Nasal cavity respiratory epithelium epithelial cell of viscerocranial mucosa (primary cell): ENCODE measurements at places on chromosomes 5 and 9. TPM values are rescaled to one million over a fixed set of nuclear protein-coding genes. Genes with fewer than 3 reads are reported as not detected.

FAM153A gene
- under 0.01 and 1.6 TPM in 2 replicates for total RNA-seq

GRM6 gene
- not detected in 2 replicates for total RNA-seq

PCDHA2 gene
- under 0.01 TPM in 1 of 2 replicates, not detected in the other for total RNA-seq

SH3GL2 gene
- under 0.01 TPM in 2 replicates for total RNA-seq

ENTREP1 gene
- 0.68 and 1.4 TPM in 2 replicates for total RNA-seq

CD274 gene
- total RNA-seq: 20.2 and 56.0 TPM in 2 replicates

CD14 gene
- 1.4 and 6.6 TPM in 2 replicates for total RNA-seq

KIF12 gene
- total RNA-seq: under 0.01 and 0.78 TPM in 2 replicates

OR2S2 gene
- not detected in 2 replicates for total RNA-seq

TMEM174 gene
- not detected in 2 replicates for total RNA-seq

TLX3 gene
- total RNA-seq: not detected in 2 replicates

NIM1K gene
- under 0.01 and 0.07 TPM in 2 replicates for total RNA-seq

GRXCR2 gene
- not detected in 2 replicates for total RNA-seq

ANKRA2 gene
- 29.7 and 45.8 TPM in 2 replicates for total RNA-seq

GALNT12 gene
- total RNA-seq: 0.34 and 4.3 TPM in 2 replicates

NFIB gene
- total RNA-seq: 17.8 and 28.8 TPM in 2 replicates

SHROOM1 gene
- total RNA-seq: 0.68 and 3.1 TPM in 2 replicates

ABO gene
- 0.14 TPM in 1 of 2 replicates, not detected in the other for total RNA-seq

POU4F3 gene
- under 0.01 and 0.14 TPM in 2 replicates for total RNA-seq

UTP15 gene
- 40.0 and 41.1 TPM in 2 replicates for total RNA-seq

REEP2 gene
- 0.34 and 2.8 TPM in 2 replicates for total RNA-seq

PPP3R2 gene
- not detected in 2 replicates for total RNA-seq

DMRTA1 gene
- total RNA-seq: 5.5 and 6.5 TPM in 2 replicates

RHOBTB3 gene
- 3.4 and 48.1 TPM in 2 replicates for total RNA-seq

HAVCR2 gene
- total RNA-seq: 0.21 and 1.0 TPM in 2 replicates

NKD2 gene
- total RNA-seq: 0.34 and 1.3 TPM in 2 replicates

FOXI1 gene
- not detected in 2 replicates for total RNA-seq

NEUROG1 gene
- not detected in 2 replicates for total RNA-seq

PPP2R2B gene
- under 0.01 and 0.21 TPM in 2 replicates for total RNA-seq

EQTN gene
- total RNA-seq: 0.14 TPM in 1 of 2 replicates, not detected in the other

MYMK gene
- total RNA-seq: not detected in 2 replicates

DNAH5 gene
- 0.34 and 0.50 TPM in 2 replicates for total RNA-seq

IFNA13 gene
- total RNA-seq: not detected in 2 replicates

KIAA0825 gene
- 1.0 and 3.4 TPM in 2 replicates for total RNA-seq

TSSK1B gene
- total RNA-seq: under 0.01 and 1.1 TPM in 2 replicates

ADAMTSL1 gene
- total RNA-seq: 0.14 and 0.68 TPM in 2 replicates

NRG2 gene
- total RNA-seq: under 0.01 and 0.07 TPM in 2 replicates

DNAJC21 gene
- 66.3 and 80.4 TPM in 2 replicates for total RNA-seq

LOX gene
- total RNA-seq: 0.34 and 17.3 TPM in 2 replicates

P4HA2 gene
- 119 and 355 TPM in 2 replicates for total RNA-seq

HAVCR1 gene
- total RNA-seq: not detected in 2 replicates

LCN10 gene
- not detected in 2 replicates for total RNA-seq

PCDHB8 gene
- total RNA-seq: 0.57 TPM in 1 of 2 replicates, not detected in the other

PITX1 gene
- 84.1 and 191 TPM in 2 replicates for total RNA-seq

SMIM33 gene
- not detected in 2 replicates for total RNA-seq

LCN9 gene
- not detected in 2 replicates for total RNA-seq

SCGB3A2 gene
- total RNA-seq: not detected in 2 replicates

WDR38 gene
- total RNA-seq: not detected in 2 replicates

SPDL1 gene
- total RNA-seq: 8.5 and 14.0 TPM in 2 replicates

FAT2 gene
- total RNA-seq: 33.5 and 704 TPM in 2 replicates
